Left ventricle myocardium inferior (tissue), 1 donor: ENCODE measurements at places on chromosomes 4 and X.

- H3K27me3 ChIP-seq: no peaks in the 10 kb centered on the region
- no peaks in the 10 kb centered on the region for H3K4me1 ChIP-seq
- H3K27ac ChIP-seq: no peak overlapping the region
- no peak overlapping the region for H3K4me3 ChIP-seq
These were observed 99.4 kb upstream of the NDP start for GRCh38 chrX:44072631-44073030.

GRCh38 chrX:92270936-92271855, 492.0 kb downstream of the PCDH11X start:
- H3K27me3 ChIP-seq: no peaks in the 10 kb centered on the region
- H3K4me1 ChIP-seq: no peaks in the 10 kb centered on the region
- H3K36me3 ChIP-seq: no peaks in the 10 kb centered on the region
- DNase-seq: no peak
- H3K27ac ChIP-seq: no peak overlapping the region

GRCh38 chrX:17563515-17563914, 173.8 kb upstream of the SCML1 start:
- H3K4me3 ChIP-seq: no peak overlapping the region
- H3K27ac ChIP-seq: no peak overlapping the region
- no peaks in the 10 kb centered on the region for H3K27me3 ChIP-seq
- no peaks in the 10 kb centered on the region for H3K36me3 ChIP-seq
- DNase-seq: no peak
- H3K4me1 ChIP-seq: peaks cover 14% of the 10 kb centered on the region

GRCh38 chrX:104566681-104567501, 892 bp downstream of the IL1RAPL2 start:
- H3K4me3 ChIP-seq: peak overlapping the region; percentile 44
- no peak overlapping the region for H3K27ac ChIP-seq
- H3K4me1 ChIP-seq: no peaks in the 10 kb centered on the region

DNA sequence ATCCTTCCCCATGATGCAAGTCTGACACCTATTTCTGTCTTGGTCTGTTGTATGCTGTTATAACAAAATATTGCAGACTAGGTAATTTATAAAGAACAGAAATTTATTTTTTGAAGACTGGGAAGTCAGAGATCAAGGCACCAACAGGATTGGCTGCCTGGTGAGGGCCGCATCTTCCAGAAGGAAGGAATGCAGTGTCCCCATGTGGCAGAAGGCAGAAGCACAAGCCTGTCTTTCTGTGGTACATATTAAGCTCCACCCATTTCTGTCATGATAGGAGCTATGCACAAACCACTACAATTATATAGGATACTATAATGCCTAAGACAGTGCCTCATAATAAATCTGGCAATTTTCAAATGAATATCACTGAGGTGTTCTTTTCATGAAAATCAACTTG, 502.3 kb upstream of the DIAPH2 start:
- H3K4me3 ChIP-seq: no peak overlapping the region
- no peaks in the 10 kb centered on the region for H3K4me1 ChIP-seq
- H3K36me3 ChIP-seq: no peaks in the 10 kb centered on the region
- DNase-seq: no peak
- no peaks in the 10 kb centered on the region for H3K27me3 ChIP-seq

GRCh38 chr4:134308910-134309309, 107.3 kb upstream of the PABPC4L start:
- H3K27me3 ChIP-seq: no peaks in the 10 kb centered on the region
- H3K4me1 ChIP-seq: no peaks in the 10 kb centered on the region
- H3K36me3 ChIP-seq: no peaks in the 10 kb centered on the region
- no peak overlapping the region for H3K4me3 ChIP-seq
- no peak overlapping the region for H3K27ac ChIP-seq

- no peak for DNase-seq
- no peak overlapping the region for H3K4me3 ChIP-seq
- H3K4me1 ChIP-seq: no peaks in the 10 kb centered on the region
- H3K27me3 ChIP-seq: no peaks in the 10 kb centered on the region
- H3K27ac ChIP-seq: no peak overlapping the region
These were observed 44.7 kb downstream of the MAML3 start for GRCh38 chr4:140109292-140109691.

GRCh38 chr4:152132776-152133175, 372.0 kb upstream of the GATB start:
- H3K36me3 ChIP-seq: no peaks in the 10 kb centered on the region
- DNase-seq: no peak
- no peak overlapping the region for H3K27ac ChIP-seq
- no peaks in the 10 kb centered on the region for H3K27me3 ChIP-seq

DNA sequence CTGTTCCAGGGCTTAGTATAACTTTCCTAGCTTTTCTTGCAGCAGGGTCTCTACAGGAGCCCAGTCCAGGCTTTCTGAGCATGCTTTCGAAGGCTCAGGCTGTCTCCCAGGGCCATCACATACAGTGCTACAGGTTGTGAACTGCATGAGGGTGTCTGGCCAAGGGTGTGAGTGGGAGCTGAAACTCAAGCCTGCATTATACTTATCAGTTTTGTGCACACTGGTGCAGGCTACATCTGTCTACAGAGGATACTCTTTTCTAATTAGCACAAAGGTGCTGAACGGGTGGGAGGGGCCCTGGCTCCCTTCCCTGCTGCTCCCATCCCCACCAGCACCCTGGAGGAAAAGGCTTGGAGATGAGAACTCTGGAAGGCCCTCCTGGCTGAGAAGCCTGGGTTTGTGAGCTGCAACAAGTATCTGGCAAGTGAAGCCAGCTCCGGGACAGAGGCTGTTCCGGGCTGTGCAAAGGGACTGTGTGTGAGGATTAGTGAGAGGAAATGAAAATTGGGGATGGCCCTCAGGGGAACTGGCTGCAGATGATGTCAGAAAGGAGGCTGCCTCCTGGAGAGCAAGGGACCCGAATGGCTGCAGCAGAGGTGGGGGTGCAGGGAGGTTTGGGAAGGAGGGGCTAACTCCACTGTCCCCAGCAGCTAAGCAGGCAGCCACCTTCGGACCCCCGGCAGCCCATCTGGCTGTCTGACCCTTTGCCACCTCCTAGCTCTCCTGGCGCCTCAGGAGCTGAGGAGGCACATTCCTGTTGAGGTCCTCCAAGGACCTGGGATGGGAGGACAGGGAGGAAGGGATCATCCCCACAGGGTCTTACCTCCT, 68.5 kb downstream of the EFNB1 start:
- no peak for DNase-seq
- no peak overlapping the region for H3K4me3 ChIP-seq
- peak overlapping the region; percentile 94 for H3K27ac ChIP-seq
- H3K36me3 ChIP-seq: no peaks in the 10 kb centered on the region
- H3K4me1 ChIP-seq: peaks cover 44% of the 10 kb centered on the region
- no peaks in the 10 kb centered on the region for H3K27me3 ChIP-seq

GRCh38 chrX:103794119-103794518, 17.5 kb downstream of the PLP1 start:
- H3K27ac ChIP-seq: no peak overlapping the region
- no peaks in the 10 kb centered on the region for H3K36me3 ChIP-seq
- no peak for DNase-seq
- no peak overlapping the region for H3K4me3 ChIP-seq

- H3K4me3 ChIP-seq: no peak overlapping the region
- no peaks in the 10 kb centered on the region for H3K27me3 ChIP-seq
- peak overlapping the region; percentile 44 for H3K27ac ChIP-seq
- DNase-seq: no peak
- H3K36me3 ChIP-seq: no peaks in the 10 kb centered on the region
- H3K4me1 ChIP-seq: peaks cover 34% of the 10 kb centered on the region
These were observed 38.0 kb upstream of the COX7B2 start for GRCh38 chr4:46946919-46947536.

DNA sequence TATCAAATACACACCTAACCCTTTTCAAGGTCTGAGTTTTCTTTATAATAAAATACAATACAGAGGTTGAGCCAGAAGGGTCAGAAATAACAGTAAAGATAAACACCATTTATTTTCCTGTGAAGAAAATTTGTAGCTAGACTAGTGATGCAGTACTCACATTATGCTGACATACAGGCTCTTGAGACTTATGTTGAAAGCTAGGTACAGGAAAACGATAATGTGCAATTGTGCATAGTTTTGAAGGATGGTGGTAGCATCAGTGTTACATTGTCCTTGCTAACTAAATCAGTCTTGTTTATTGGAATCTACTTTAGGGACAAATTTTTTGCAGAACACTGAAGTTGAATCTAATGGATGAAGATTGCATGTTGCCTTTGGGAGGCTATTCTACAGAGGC, 1877.2 kb downstream of the PCDH7 start:
- H3K27me3 ChIP-seq: no peaks in the 10 kb centered on the region
- no peak overlapping the region for H3K4me3 ChIP-seq
- no peak for DNase-seq

DNA sequence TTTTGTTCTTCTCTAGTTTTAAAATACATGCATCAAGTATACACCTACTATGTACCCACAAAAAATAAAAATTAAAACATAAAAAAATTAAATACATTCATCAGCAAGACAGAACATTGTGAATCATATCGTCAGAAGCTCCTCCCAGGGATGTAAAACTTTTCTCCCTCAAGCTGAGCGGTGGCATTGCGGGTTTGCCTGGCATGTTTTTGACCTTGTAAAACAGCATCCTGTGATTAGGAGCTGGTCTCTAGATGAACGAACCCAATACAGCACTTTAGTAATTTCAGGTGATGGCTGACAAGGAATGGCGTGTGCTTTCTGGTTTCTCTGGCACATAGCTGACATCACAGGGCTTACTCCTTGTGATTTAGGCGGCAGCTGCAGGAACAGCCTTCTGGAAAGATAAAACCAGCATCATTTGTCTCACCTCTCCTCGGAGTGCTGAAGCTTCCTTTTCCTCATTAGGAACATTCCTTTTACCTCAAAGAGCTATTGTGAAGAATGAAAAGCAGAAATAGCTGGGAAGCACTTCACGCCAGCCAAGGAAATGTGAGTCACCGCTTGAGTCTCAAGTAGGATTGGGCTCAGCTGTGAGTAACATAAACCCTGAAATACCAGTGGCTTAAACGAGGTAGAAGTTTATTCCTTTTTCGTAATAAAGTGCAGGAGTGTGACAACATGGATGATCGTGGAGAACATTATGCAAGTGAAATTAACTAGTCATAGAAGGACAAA, 44.3 kb downstream of the NYX start:
- H3K27me3 ChIP-seq: no peaks in the 10 kb centered on the region
- DNase-seq: no peak
- H3K4me1 ChIP-seq: no peaks in the 10 kb centered on the region
- no peak overlapping the region for H3K27ac ChIP-seq
- no peak overlapping the region for H3K4me3 ChIP-seq

DNA sequence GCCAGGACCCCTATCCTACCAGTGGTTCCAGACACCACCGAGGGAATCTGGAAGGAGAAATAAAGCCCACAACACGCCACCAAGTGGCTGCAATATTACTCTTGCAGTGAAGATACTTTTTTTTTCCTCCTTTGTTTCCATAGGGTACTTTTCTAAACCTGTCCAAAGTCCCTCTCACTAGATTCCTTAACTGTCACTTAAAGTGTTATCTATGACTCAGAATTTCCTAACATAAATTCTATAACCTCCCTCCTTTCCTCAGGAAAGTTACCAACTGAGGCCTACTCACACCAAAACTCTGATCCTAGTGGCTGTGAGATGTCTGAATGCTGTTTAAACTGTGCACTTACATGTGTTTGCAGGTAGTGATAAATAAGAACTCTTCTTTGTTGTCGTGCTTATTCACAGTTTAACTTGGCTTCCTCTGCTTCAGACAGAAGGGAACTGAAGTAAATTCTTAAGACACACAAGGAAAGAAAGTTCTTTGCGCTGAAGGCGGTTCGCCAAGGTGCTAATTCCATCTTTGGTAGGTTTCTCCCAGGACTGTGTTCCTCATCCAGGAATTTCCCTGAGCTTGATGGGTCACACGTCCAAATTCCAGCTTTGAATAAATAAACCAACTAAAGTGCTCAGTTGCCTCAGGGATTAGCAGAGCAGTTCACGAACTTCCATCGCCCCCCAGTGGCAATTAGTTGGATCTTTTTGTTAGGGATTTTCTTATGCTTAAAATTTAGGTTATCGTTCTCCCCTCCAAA, 10.7 kb upstream of the HCCS start:
- H3K36me3 ChIP-seq: no peaks in the 10 kb centered on the region
- DNase-seq: no peak
- no peaks in the 10 kb centered on the region for H3K27me3 ChIP-seq
- no peak overlapping the region for H3K4me3 ChIP-seq
- H3K27ac ChIP-seq: no peak overlapping the region
- no peaks in the 10 kb centered on the region for H3K4me1 ChIP-seq

DNA sequence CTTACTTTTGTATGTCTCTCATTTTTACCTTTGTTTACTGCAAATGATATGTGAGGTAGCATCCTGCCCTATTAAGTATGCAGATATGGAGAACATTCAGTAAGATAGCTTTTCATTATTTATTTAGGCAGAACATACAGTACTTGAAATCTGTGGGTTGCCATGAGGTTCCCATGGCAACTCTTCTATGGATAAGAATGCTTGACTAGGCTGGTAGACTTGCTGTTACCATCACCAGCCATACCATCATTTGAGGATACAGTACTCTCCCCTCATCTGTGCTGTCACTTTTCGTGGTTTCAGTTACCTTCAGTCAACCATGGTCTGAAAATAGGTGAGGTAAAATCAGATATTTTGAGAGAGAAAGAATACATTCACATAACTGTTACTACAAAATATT, 56.7 kb downstream of the NAF1 start:
- H3K4me1 ChIP-seq: no peaks in the 10 kb centered on the region
- no peak for DNase-seq
- no peak overlapping the region for H3K4me3 ChIP-seq
- no peaks in the 10 kb centered on the region for H3K36me3 ChIP-seq
- no peaks in the 10 kb centered on the region for H3K27me3 ChIP-seq

DNA sequence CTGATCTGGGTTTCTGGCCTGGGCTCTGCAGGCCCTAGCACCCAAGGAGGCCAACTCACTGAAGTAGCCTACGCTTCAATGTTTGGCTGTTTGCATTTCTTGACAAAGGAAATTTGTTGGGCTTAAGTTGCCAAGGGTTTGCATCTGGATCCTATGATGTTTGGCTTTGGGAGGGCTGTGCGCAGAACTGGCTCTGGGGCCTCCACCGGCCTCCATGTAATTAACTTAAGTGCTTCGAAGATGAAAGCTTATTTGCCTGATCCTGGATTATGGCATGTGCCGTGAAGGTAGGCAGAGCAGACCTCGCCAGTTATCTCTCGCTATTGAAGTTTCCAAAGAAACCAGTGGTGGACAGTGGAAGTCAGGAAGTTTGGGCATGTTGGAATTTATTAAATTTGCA, 124.3 kb upstream of the STX18 start:
- H3K4me1 ChIP-seq: no peaks in the 10 kb centered on the region
- no peaks in the 10 kb centered on the region for H3K36me3 ChIP-seq
- DNase-seq: no peak
- H3K27ac ChIP-seq: no peak overlapping the region
